ENCODE measurements at places on chromosomes 4 and X.

- no peak for DNase-seq
These were observed 44.2 kb upstream of the SPRY1 start for GRCh38 chr4:123352240-123352945.

- no peak for DNase-seq
These were observed 11.8 kb downstream of the MOB1B start for GRCh38 chr4:70914000-70914399.

DNA sequence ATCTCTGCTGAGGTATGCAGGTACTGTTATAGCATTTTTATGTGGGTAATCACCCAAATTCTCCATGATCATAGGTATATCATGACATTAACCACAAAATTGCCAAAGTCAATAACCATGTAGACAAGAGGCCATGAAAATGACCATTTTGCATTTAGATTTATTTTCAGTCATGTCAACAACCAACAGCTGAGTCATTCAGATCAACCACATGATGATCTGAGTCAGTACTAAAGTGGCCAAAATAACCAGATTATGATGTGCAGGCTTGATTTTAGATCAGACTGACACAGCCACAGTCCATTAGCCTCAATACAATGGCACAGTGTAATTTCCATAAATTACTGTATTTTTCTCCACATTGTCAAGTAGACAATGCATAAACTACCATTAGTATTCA is 240.5 kb downstream of the GRIA3 start:
- peak; percentile 8 for DNase-seq

DNA sequence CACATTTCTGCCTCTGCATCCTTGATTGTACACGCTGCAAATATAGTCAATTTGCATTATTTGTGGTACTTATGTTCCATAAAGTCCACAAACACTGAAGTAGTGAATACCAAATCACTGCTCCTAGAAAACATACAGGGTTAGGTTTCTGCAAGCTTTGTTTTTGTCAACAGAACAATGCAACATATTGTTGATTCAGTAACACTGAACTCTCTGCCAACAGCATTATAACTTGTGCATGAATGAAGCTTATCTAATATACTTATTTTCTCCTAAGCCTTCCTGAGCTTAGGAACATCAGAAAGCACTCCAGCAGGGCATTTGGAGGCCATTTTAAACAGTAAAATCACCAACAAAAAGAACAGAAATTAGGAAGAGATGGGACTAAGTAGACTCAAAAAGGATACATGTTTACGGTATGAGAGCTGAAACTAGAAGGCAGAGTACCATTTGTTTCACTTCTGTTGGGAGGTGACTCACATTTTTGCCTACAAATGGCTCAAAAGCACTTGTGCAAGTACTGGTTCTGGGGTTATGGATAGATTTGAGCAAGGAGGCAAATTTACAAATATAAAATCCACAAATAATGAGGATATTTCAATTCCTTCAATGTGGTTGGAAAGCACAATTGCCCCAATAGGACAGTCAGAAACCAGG is 14.1 kb downstream of the COX18 start:
- no peak for DNase-seq

GRCh38 chr4:149306537-149306936 is 509.1 kb downstream of the IQCM start:
- DNase-seq = no peak

Measured in GM13976 (cell line).